Eye (tissue), 1 donor: ENCODE measurements at places on chromosomes 4 and X.

DNA sequence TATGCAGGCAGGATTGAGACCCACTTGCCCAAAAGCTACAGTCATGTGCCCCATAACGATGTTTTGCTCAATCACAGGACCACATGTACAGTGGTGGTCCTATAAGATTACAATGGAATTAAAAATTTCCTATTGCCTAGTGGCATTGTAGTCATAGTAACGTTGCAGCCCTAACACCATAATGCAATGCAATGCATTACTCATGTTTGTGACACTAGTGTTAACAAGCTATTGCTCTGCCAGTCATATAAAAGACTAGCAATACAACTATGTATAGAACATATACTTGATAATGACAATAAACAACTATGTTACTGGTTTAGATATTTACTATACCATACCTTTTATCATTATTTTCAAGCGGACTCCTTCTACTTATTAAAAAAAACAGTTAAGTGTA is 50.6 kb downstream of the VGLL1 start:
- DNase-seq, result no peak

GRCh38 chr4:2795300-2795892 is 2.5 kb downstream of the SH3BP2 start:
- no peak for DNase-seq

DNA sequence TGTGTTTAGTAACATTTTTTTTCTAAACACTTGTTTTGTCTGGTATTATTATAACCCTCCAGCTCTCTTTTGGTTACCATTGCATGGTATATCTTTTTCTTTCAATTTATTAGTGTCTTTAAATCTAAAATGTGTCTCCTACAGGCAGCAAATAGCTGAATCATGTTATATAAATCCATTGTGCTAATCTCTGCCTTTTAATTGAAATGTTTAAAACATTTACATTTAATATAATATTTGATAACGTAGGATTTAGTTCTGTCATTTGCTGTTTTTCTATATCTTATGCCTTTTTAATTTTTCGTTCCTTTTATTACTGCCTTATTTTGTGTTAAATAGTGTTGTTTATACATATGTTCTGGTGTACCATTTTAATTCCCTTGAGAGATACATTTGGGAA is 17.1 kb upstream of the CCDC110 start:
- DNase-seq, result no peak

- DNase-seq, result peak; percentile 72
These were observed 57.5 kb upstream of the SORCS2 start for GRCh38 chr4:7134737-7135388.

DNA sequence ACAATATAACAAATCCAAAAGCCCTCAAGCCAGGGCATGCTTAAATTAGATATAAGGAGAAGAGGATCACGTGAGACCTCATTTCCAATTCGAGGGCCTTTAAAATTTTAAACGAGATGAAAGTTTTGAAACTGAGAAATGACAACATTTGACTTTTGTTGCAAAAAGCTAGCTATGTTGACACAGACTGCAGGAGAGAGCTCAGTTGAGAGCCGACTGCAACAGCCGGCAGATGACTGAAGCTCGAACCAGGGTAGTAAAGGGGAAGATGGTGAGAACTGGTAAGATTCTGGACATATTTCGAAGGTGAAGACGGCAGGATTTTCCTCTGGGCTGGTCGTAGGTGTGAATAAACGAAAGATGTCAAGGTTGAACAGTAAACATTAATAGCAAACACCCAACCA is 773 bp downstream of the PRMT9 start:
- DNase-seq, result peak; percentile 68

GRCh38 chrX:5916945-5917344 is 311.7 kb downstream of the NLGN4X start:
- no peak for DNase-seq

GRCh38 chr4:5858020-5858769 is 34.7 kb downstream of the CRMP1 start:
- peak; percentile 82 for DNase-seq

GRCh38 chrX:114390251-114390796 is 193.6 kb upstream of the HTR2C start:
- DNase-seq, result no peak
